ENCODE measurements at places on chromosomes 2 and 18.

GRCh38 chr2:113977660-113978523 lies 88.0 kb downstream of the ACTR3 start:
- peak; percentile 59 for DNase-seq

GRCh38 chr2:96888072-96889011 lies 18.5 kb upstream of the SEMA4C start:
- no peak for DNase-seq

DNA sequence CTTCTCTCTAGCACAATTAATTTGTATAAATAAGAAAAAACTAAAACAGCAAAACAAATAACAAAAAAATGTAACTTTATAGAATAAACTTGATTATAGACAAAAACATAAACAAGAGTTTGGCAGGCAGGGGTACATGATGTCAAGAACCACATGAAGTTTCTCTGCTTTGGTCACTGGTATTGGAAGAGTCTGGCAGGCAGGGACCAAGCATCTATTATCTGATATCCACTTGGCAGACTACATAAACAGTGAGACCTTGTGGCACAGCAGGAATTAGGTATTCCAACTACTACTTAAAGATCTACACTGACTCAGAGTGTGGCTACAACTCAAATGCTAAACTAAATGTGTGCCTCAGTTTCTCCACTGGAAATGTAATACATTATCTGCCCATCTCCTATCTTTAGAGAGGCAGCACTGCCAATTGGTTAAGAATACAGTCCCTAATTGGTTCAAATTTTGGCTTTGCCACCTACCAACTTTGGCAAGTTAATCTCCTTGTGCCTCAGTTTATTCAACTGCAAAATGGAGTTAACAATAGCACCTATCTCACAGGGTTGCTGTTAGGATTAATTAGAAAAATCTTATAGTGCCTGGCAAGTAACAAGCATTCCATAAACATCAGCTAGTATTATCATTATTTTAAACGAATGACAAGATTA lies 2.7 kb downstream of the MAP4K3 start:
- DNase-seq: no peak

DNA sequence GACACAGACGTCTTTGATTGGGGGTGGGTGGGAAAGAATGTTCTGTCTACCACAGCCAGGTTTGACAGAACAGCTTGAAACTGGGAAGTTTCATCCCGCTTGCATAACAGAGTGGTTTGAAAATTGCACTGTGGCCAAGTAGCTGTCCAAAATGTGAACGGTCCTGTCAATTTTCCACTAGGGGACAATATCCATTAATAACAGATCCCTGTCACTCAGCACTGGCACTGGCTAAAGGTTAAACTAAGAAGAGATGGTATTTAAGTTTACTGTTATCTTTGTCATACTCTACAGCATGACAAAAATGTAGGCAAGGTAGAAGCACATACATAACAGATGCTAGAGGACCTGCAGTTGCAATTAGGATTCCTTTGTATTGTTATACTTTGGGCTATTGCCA lies 55.6 kb upstream of the ACMSD start:
- DNase-seq: no peak

GRCh38 chr2:13005048-13005447 lies 288.3 kb downstream of the TRIB2 start:
- DNase-seq: no peak

GRCh38 chr2:49000695-49001094 lies 153.6 kb downstream of the FSHR start:
- no peak for DNase-seq

DNA sequence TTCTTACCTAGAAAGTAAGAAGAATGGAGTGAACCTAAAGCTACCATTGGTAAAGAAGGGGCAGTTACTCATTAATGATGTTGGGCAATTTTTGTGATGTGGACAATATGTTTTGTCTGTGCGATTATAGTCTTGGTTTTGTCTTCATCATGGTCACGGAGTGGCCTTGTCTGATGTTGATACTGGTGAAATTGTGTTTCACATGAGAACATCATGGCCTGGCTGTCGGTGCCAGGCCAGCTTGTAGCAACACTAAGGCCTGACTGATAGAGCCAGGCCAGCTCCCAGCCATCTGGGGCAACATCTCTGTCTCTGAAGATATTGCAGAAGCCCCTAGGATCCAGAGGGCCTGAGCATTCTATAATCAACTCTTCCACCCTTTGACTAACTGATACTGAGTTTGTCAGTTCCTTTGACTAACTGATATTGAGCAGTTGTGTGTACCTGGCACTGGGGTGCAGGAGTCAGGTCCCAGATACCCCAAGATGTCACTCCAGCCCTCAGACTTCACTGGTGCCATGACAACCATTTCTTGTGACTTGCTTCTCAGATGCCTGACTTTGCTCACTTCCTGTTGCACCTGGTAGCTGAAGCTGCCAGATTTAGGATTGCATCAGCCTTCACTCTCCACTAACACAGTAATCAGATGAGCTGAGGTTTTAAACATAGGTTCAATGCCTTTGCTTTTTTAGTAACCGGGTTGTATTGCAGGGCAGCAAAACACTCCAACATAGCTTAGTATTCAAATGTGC lies 62.5 kb downstream of the RPIA start:
- DNase-seq: no peak

GRCh38 chr2:94996305-94997100 lies 29.0 kb upstream of the MAL start:
- DNase-seq: peak; percentile 92

GRCh38 chr2:86790676-86791572 lies at the start of gene CD8A:
Gene CD8A (minus strand): TSS chr2:86790913. CDS start chr2:86790825, 88 bp downstream.
- peak; percentile 69 for DNase-seq

- DNase-seq: no peak
Observed at GRCh38 chr18:63402246-63403162, 19.8 kb downstream of the VPS4B start.

DNA sequence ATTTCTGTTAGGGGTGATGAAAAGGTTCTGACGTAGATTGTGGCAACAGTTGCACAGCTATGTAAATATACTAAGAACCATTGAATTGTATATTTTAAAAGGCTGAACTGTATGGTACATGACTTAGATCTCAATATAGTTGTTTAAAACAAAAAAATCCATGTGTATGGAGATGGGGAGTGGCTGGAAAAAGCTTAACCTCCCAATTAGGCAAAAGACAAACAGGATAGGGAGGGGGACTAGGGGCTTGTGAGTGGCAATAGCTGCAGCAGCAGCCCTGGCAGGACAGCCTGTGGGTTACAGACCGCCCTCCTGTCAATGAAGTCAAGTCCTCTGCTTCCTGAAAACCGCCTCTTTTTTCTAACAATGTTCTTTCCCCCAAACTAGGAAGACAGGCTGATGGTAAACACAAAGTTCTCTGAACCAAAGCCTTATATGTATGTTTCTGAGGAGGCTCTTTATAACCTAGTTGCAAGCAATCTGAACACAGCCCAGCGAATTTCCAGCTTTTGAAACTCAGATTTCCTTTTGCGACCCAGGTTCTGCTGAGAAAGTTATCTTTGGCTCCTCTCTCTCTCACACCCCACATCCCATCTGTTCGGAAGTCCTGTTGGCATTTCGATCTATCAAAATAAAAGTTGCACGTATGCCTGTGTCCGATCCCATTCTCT lies 10.3 kb downstream of the ATP8B1 start:
- no peak for DNase-seq

DNA sequence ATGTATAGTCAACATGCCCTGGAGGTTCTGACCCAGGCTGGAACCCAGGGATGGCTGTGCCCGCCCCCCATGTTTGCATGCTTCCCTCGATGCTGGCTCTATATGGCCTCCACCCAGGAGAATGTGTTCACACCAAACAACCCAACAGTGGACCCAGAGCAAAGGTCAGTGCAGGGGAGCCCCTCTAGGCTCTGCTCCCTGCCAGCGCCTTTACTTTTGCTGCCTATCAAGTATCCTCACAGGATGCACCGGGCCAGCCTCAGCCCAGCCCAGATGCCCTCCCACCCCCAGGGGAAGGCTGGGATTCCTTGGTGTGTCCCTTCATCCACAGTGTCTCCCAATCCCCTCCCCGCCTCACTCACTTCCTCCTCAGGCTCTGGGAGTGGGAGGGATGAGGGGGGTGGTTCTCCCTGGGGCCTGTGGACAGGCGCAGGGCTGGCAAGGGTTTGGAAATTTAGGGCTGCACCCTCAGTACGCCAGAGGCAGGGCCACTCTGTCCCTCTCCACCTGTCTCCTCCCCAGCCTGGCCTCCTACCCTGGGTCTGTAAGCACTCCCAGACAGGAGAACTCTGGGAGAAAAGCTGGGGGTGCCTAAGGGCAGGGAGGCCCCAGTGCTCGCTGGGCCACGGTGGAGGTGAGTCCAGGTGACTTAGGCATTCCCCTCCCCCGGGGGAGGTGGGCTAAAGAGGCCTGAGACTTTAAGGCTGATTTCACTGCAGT lies 2.3 kb downstream of the ATP6V1B1 start:
- no peak for DNase-seq

DNA sequence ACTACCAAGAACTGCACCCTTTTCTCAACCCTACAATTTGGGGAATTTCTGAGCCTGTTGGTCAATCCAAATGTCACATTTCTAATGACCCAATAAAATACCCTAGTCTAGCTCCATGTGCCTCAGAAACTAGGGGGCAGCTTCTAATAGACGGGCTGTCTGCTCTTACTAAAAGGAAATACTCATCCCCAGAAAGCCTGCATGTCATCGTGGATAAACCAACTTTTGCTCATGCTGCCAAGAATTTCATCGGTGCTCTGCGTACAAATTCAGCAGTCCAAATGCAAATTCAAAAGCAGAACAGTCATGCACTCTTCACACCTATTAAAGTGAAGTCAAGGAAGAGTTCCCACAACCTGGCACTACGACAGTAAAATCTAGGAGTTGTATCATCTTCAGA lies 377.3 kb downstream of the LNPK start:
- no peak for DNase-seq

DNA sequence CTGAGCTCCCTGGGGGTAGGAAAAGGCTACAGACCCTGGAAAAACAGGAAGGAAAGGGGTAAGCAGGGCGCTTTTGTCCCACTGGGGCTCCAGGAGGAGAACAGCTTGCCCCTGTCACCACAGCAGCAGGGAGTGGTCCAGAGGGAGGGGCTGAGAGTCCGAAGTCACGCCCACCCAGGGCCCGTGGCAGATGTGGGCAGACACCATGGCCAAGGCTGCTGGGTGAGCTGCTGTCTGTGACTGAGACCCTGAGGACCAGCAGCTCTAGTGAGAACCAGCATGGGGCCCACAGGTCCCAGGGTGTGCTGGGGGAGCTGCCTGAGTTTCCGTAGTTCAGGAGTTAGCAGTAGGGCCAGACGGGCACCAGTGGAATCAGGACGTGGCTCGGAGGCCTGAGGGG lies 162.0 kb downstream of the SPP2 start:
- peak; percentile 9 for DNase-seq

DNA sequence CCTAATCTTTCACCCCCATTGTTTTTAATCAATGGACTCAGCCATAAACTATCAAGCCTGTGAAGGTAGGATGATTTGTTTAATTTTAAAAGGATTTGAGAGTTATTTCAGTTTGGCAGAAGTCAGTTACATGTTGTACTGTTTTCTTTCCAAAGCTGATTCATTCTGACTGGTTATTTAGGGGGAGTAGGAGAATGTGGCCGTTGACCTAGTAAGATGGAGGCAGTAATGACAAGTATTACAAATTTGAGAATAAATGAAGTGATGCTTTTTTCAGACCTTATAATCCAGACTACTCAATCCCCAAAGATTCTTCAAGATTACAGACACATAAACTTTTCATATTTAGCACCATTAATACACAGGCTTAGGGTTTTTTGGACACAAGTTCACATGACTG lies 4.3 kb downstream of the EPHA4 start:
- no peak for DNase-seq

GRCh38 chr2:231615058-231615671 lies 22.5 kb downstream of the TEX44 start:
- no peak for DNase-seq

DNA sequence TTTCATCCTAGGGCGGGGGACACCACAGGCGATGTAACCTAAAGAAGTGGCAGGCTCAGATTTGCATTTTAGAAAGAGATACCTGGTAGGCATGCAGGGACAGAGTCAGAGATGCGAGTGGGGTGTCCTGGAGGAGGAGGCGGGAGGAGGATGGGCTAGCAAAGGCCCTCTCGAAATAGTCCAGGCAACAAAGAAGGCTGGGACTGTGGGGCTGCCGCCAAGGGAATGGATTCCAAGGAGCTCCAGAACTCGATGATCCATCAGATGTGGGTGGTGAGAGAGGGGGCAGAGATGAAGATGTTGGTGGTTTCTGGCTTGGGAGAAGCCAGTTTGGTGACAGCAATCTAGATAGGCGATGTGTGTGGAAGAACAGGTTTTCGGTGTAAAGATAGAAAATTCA lies 12.5 kb upstream of the INPP5D start:
- no peak for DNase-seq

DNA sequence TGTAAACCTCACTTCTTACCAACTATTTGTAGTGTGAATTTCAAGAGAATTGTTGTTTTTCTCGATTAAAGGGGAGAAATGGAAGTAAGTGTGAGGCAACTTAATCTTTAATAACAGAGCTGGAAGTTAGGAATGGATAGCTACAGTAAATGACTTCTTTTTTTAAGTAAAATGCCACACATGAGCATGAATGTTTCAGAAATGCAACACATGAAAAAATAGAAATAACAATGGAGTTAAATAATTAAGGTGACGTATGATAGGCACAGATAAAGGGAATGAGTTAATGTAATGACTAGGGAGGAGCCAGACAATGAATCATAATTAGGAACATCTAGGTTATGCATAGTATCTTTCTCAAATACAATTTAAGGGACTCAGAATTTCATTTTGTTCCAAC lies 3.4 kb downstream of the REL start:
- no peak for DNase-seq

DNA sequence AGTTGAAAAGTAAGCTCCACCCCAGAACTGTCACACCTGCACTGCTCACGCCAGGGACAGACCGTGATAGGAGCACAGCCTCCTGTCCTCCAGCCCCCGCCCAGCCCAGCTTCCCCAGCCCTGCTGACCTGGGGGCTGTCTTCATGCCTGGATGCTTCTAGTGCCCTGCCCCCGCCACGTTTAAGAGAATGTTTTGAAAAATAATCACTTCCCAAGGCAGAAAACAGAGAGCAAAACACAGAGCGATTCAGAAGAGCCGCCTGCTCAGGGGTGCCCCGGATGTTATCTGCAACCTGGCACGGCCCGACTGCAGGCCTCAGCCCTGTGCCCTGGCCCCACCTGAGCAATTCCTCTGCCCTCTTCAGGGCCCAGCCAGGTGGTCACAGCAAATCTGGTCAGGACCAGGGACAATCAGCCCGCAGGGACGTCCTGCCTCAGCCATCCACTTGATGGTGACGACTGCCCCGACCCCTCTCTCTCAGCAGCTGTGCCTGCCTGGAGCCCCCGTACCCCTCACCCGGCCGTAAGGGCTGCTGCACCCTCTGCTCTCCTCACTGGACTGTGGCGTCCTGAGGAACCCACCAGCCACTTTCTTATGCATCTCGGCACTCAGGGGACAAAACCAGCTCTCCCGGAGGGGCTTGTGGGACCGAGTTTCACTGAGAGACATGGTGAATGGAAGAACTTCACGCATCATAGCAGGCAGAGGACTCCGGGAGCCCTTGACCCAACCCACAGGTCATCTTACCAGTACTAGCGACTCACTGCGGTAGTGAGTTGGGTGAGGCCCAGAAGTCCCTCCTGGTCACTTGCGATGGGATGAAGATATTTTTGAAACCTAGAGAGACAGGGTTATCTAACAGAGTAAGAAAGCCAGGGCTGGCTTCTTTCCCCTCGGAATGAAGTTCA lies 30.2 kb downstream of the ADI1 start:
- peak; percentile 43 for DNase-seq
